ENCODE measurements at places on chromosomes 11 and 22.

DNA sequence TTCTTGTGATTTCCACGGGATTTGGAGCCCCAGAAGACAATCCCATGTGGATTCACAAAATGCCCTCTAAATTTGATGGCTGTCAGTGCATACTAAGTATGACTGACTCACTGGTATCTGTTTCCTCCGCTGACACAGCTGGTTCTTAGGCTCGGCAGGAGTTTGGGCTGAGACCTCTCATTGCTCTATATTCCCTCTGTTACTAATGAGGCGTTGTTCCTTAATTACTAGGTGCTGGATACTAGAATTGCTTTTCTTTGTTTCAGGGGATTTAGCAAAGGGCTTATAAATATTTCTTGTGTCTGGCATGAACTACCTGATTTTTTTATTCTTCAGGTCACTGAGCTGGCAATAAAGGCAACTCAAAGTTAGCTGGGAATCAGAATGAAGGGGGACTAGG is 53.2 kb upstream of the EHF start:
- no peak for DNase-seq

DNA sequence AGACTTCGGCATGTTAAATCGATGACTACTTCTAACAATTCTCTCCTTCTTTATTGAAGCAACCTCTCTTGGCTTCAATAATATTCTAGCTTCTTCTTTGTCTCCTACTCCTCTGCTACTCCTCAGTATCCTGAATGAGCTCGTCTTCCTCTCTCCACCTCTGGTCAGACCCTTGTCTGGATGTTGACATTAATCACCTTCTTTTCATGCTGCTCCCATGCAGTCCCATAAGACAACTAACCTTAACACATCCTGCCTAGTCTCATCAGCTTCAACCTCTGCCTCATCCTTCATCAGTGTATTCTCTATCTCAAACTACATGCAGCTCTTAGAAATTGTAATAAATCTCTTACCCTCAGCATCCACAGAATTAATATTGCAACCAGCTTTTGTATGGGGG is 695.6 kb downstream of the CNTN5 start:
- no peak for DNase-seq

DNA sequence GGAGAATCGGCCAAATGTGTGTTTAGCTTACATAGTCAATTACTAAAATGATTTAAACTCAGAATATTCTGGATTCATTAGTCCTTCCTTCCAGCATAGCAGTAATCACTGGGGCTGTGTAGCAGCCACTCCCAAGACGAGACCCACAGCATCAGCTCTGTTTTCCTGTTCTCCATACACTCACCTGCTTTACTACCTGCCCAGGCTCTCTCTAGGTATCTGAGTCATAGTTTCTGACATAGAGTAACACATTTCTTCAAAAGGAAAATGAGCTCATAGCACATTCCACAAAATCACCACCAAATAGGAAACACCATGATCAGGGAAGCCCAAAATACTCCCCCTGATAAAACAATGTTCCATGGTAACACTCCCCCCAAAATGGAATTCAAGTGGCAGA is 22.9 kb downstream of the MORC2 start:
- DNase-seq = no peak

GRCh38 chr11:32466279-32466915 is 31.1 kb upstream of the WT1 start:
- DNase-seq = no peak

- peak; percentile 20 for DNase-seq
Measured at GRCh38 chr11:97332271-97332670, 942.5 kb downstream of the JRKL start.

DNA sequence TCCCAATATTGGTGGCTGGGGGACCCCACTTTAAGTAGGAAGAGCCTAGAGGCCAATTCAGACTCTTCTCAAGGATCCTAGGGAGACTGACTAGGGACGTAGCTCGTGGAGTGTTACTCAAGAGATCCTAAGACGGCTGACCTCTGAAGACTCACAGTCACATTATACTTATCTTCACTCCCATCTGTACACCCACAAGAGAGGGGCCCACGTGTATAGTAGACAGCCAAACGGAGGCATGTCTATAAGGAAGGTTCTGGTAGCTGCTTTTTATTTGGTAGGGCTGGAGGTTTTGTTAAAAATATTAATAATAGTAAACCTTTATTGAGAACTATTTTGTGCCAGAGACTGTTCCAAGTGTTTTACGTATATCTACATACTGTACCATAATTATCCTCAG is 22.9 kb upstream of the APOA1 start:
- DNase-seq = no peak

DNA sequence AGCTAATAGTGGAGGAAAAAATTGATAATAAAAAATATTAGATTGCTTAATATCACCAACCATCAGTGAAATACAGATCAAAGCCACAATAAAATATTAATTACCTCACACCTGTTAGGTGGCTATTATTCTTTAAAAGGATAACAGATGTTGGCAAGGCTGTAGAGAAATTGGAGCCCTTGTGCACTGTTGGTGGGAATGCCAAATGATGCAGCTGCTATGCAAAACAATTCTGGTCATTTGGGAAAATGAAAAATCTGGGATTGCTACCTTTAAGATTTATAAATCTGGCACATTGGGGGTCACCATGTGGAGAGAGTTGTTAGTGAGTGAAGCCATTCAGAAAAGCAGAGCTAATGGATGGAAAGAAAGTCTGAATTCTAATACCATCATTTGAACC is 143.4 kb downstream of the FCHSD2 start:
- DNase-seq = no peak

DNA sequence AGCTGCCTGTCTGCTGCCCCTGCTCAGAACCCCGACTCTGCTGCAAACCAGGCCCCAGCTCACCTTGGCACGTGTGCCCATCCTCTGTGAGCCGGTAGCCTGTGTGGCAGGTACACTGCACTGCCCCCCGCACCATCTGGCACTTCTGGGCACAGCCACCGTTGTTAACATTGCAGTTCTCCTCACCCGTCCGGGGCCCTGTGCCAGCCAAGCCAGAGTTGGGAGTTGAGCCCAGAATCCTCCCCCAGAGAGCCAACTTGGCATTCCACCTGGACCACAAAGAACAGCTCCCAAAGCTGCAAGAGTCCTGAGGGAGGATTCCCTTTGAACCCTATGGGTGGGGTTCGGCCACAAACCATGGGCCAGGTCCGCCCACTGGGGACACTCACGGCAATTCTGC is 22.5 kb downstream of the LRP4 start:
- no peak for DNase-seq

Measured in D721Med (cell line).